CD4-positive, alpha-beta T cell treated with Interleukin-6 for 4 hours (primary cell): ENCODE measurements at places on chromosomes 2 and 18.

DNA sequence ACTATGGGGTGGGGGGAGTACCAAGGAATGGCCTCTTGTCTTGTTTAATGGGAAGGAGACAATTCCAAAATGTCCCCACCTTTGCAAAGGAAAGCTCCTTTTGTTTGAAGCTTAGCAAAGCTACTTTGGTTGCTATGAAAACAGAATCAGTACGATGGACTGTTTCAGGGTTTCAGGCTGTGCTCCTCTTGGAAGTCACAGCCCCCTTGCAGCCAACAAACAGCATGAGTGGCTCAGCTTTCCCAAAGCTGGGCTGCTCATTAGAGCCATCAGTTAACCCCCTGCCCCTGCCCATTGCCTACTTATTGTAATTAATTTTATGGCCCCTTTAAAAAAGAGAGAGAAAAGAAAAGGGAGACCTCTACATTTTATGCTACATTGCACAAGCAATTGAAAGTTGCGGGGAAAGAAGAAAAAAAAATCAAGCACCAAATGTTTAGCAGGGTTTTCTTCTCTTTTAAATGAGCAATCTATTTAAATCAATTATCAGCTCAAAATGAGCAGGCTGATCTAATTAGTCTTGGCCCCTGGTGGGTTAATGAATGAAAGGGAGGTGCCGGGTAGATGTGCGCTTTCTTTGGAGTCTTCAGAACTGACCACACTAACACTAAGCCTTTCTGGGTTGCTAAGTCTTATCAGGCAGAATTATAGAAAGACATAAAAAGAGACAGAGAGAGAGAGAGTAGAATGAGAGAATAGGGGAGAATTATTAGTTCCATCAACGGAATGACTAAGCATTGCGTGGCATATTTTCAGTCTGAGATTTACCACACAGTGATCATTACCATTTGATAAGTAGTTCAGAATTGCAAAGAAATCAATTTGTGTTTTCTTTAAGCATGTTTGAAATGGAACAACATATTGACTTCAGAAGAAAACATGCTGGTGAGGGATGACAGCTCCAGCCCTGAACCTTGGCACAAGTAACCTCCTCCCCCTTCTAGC lies 284.9 kb downstream of the INSIG2 start:
- DNase-seq, result no peak

DNA sequence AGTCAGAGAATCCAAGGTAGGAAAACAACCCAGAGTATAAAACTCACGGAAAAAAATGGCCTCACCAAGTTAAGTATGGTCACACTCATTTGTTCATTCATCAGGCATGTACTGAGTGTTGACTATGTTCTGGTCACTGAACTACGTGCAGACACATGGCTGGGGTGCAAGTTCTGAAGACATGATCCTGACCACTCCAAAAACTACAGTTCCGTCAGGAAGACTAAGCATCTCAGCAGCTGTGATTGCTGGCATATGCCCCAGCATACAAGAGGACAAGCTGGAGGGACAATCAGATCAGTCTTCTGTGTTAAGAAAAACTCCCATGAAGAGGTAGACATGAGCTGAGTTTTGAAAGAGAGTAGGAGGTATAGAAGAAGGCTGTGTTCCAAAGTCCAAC lies 72.8 kb downstream of the TCF4 start:
- no peak for DNase-seq

DNA sequence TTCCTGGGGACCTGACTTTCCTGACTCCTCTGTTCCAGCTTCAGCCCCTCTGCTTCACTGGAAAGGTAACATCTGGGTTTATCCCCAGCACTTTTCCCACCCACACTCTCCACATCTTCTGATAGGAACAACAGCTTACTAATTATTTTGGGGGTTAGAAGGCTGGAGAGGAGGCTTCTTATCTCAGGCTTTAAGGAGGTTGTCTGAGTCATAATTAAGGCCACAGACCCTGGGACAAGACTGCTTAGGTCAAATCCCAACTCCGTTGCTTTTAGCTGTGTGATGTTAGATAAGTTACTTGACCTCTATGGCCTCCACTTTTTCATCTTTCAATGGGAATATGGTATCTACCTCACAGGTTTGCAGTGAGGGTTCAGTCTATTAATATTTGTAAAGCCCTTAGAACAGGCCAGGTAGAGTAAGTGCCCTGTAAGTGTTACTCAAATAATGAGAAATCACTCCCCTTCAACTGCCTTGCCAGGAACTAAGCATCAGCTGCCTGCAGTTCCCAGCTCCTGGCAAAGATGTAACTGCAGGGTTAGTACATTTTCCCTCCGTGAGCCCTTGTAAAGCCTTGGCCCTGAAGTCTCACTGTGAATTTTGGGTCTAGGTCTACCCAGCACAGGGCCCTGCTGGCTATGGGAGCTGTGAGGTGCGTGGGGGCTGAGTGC lies 123.6 kb downstream of the MTX2 start:
- DNase-seq, result no peak

- no peak for DNase-seq
These were observed 449.7 kb upstream of the CHAC2 start for GRCh38 chr2:53317861-53318260.

DNA sequence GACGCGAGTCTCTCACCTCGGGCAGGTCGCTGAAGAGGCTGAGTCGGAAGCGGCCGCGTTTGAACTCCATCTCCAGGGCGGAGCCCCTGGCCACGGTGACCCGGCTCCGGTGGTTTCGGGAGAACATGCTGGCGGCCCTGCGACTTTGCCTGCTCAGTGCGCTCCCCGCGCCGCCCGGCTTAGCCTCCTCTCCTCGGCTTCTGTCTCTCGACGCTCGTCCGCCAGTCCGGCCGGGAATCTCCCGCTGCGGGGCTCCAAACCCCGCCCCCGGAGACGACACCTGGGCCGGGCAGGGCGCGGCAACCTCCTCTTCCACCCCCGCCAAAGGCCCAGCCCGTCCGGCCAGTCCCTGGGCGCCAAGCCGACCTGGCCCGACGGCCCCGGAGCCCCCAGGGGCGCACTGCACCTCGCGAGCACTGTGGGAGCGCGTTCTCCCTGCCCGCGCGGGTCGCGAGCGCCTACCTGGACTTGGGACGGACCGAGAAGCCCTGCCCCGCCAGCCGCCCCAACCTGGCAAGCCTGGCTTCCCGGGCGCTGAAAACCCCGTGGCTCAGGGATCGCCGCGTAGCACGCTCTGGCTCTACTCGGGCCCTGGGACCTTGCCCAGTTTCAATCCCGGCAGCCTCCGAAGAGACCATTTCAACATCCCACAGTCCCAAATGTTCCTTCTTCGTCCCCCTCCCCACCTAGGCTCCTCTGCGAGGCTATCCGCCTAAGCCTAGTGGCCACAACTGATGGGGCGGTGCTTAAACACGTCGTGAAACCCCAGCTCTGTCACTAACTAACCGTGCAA lies at the start of gene RTKN:
Gene RTKN (minus strand): TSS at position 248 of the 793 bp plus-strand sequence. CDS start 121 bp downstream, at position 127.
- peak; percentile 28 for DNase-seq

GRCh38 chr2:26687328-26687727 lies 5.2 kb upstream of the KCNK3 start:
- no peak for DNase-seq

GRCh38 chr2:70328921-70329561 lies 27.2 kb upstream of the FAM136A start:
- no peak for DNase-seq

DNA sequence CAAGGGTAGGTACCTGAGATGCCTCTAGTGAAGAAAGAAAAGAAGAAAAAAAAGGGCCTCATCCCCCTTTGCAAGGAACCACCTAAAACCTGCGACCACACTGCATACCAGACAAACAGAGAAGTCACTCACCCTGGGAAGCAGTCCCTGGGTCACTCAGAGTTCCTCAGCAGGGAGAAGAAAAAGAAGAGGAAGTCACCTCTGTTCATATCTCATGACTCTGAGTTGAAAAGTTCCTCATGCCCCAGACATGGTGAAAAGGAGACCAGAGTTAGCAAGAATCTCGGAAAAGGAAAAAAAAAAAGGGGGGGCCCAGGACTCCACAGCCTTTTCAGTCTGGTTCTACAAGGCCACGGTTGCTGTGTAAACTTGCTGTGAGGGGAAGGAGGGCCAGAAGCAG lies 478.4 kb upstream of the NRXN1 start:
- DNase-seq, result no peak

- DNase-seq, result no peak
These were observed 49.9 kb downstream of the DHRS9 start for GRCh38 chr2:169119123-169119760.

DNA sequence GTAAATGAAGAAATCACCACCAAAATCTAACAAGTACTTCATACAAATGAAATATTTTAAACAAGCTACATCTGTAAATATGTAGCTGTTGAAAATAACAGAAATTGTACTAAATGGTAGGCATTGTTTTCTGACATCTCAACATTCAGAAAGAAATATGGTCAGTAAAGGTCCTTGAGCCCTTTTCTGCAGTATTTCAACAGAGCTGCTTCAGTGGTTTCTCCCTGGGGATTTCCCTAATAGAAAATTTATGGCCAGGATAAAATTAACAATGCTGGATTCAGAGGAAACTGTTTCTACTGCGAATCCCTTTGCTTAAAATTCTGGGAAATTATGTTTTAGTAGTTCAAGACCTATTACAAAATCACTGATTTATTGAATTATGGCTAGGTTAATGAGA lies 256.6 kb downstream of the PIEZO2 start:
- DNase-seq, result no peak

- no peak for DNase-seq
These were observed 172.9 kb upstream of the MYT1L start for GRCh38 chr2:2503864-2504418.

DNA sequence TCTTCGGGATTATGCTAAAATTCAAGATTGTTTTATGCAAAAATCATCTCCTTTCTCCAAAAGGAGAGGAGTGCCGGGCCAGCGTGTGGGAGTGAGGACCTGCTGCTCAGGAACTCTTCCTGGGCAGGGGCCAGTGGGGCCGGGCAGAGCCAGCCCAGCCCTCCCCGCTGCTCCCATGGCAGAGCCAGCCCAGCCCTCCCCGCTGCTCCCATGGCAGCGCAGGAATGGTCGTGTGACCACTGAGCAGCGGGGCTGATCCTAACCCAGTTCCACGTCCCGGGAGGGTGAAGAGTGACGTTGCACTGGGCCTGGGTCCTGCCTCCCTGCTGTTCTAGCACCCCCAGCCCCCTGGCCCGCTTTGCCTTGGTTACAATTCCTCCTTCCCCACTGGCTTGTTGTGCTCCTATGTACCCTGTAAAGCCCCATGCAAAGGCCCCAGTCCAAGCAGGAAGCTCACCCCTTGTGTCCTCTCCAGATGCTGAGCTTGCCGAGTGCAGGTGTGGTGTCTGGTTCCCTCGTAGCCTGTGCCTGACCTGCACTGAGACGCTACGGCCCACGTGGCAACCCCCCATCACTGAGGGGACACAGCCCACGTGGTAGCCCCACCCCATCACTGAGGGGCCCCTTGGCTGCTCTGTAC lies 11.4 kb upstream of the NEU4 start:
- DNase-seq, result no peak

DNA sequence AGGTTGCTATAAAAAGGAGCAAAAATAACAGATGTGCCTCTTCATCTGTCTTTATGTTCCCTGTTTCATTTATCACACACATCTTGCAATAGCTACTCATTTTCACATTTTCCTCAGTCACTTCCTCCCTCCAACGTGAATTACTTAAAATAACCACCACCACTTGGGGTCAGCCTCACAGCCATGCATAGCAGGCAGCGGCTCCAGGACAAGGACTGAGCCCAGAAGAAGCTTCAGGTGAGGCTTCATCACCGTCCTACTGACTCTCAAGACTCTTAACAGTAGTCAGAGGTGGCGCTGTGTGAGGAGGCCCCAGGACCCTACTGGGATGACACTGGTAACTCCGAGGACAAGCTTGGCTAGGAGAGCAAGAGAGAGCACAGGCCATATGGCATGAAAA lies 15.5 kb upstream of the ST8SIA5 start:
- no peak for DNase-seq

DNA sequence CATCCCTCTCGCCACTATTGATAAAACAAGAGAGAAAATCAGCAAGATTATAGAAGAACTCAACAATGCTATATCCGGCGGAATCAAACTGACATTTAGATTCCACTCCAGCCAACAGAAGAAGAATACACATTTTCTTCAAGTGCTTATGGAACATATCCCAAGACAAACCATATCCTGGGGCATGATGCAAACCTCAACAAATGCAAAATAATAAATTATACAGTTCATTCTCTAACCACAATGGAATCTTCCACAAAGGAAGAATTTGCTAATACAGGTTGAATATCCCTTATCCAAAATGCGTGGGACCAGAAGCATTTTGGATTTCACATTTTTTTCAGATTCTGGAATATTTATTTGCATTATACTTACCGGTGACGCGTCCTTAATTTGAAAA lies 51.4 kb upstream of the YPEL5 start:
- DNase-seq, result no peak

GRCh38 chr2:216539120-216539519 lies 40.5 kb downstream of the RPL37A start:
- DNase-seq, result no peak

GRCh38 chr2:122315306-122315705 lies 559.9 kb downstream of the TSN start:
- DNase-seq, result no peak
